ENCODE measurements at places on chromosomes 16 and 17. TPM values are rescaled to one million over a fixed set of nuclear protein-coding genes. Genes with fewer than 3 reads are reported as not detected.

FOXJ1 gene
- total RNA-seq = 1.1 TPM

KRT36 gene
- not detected for total RNA-seq

EEF2KMT gene
- total RNA-seq = 22.1 TPM

CRISPLD2 gene
- total RNA-seq = 4.3 TPM

RHBDL1 gene
- total RNA-seq = 0.26 TPM

ZFP90 gene
- total RNA-seq = 6.9 TPM

OR1F1 gene
- total RNA-seq = 0.29 TPM

TSEN54 gene
- total RNA-seq = 40.2 TPM

NOG gene
- 0.85 TPM for total RNA-seq

CA7 gene
- total RNA-seq = not detected

QRICH2 gene
- 1.4 TPM for total RNA-seq

KRT16 gene
- total RNA-seq = 1.5 TPM

Measured in A549 treated with dexamethasone at 1 μM for 4 hours (cell line).